ENCODE measurements at places on chromosomes 5 and 9.
A peak's percentile ranks its signal among the peaks of the same experiment; 100 is the strongest.

DNA sequence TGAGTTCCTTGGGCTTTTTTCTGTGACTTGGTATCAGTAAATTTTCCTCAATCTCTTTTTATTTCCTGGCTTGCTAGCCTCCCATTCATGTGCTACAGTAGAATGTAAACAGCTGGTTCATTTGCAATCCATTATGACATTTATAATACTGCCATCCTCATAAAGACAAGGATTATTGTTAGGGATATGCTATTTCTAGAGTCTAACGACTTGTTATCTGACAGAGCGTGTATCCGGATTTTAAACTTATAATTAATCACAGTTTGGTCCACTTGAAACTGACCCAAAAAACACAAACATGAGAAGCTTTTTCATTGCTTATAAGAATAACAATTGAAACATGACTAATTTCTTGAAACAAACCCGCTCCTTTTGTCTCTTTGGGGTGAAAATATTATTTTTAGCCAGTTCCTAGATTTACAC is 585.8 kb downstream of the TLE4 start:
- no peak for DNase-seq

DNA sequence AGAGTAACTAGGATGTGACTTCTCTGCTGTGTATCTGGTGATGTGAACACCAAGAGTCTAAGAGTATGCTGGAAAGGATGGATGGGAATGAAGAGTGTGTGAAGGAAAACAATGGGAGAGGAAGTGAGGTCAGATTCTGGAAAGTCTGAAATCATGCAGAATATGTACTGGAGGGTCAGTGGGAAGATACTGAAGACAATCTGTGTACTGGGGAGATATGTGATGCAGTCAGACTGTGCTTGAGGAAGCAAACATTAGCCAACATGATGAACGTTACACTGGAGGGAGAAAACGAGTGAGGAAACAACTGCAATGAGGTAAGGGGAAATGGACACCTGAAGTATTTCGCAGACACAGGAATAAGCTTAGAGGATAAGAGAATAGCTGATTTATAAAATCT is 105.7 kb downstream of the NR3C1 start:
- no peak for DNase-seq

DNA sequence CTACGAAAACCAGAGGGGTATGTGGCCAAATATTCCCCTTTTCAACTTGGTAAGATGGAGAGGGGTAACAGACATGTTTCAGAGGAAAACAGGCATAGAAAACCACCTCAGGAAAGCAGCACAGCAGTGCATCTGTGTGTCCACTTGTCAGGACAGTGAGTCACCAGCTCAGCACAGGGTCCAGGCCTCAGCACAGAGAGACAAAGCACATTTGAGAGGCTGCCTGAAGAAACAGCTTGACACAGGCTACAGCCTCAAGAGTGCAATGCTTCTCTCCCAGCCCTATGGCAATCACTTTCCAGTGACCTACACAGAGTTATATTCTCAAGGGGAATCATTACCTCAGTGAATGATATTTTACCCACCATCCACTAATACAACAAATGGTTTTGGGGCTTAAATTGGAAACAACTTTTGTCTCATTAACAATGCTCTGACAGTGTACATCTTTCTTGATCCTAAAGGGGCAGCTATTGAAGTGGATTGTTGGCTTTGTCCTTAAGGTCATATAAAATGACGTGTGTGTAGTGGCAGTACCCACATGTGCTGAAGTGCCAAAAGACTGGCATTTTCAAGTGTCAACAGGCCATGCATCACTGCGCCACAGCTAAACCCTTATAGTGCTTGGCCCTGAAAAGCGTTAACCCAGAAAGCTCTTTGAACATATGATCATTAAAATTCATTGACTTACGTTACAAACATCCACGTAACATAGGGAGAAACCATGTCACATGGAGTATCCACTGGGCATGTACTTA is 46.4 kb downstream of the ERMP1 start:
- no peak for DNase-seq

DNA sequence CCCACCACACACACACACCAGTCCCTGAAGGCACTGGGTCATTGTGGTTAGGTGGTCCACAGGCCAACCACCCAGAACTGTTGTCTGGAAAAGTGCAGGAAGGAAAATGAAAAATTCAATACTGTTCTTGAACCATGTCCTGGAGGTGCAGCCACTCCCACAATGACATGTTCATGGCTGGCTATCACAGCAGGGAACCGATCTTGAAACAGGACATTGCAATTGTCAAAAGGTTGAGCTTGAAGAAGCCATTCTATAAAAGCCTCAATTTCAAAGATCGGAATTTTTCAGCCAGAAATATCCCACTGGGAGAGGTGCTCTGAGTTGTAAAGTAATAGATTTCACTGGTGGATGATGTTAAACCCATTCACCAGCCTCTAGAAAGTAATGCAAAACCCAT is 218.2 kb downstream of the GNA14 start:
- DNase-seq, result no peak

- no peak for DNase-seq
These were observed 282.1 kb downstream of the NFIB start for GRCh38 chr9:14031810-14032209.

DNA sequence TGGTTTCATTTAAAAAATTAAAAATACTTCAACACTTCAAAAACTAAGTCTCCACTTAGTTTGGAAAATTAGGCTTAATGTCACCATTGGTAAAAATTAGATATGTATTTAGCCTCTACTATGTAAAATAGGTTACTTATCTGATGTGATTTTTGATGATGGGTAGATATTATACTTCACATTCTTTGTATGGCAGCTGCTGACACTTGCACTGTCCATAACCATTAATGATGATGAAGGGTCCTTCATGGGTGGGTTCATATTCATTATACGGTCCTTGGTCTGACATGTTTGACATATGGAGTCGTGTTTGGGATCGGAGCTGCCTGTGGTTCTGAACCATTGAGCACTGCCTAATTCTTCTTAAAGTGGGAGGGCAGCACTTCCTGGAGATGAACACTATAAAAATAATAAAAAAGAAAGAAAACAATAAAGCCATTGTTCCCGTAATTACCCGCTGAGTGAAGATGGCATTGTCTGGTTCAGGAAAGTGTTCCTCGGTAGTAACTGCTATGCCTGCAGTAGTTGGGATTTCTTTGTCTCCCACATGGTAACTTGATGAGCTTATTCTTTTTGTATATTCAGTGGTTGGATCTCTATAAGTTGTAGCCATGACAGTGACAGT is 2.2 kb downstream of the LRRTM2 start:
- no peak for DNase-seq

DNA sequence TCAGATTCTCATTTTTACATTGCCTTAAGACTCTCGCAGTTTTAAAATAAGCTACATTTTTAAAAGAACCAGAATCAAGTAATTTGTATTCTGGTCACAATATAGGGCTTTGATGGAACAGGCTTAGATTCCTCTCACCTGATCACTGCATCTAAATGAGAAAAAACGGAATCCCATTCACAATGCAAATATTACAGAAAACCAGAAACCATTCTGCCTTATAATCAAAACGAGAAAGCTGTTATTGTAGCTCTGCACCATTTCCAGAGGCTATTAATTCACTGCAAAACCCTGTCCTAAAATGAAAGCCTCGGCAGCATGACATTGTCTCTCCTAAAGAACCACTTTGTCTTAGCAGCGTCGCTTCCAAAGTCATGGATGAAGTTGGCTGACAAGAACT is 116.1 kb upstream of the ZNF366 start:
- DNase-seq, result no peak

- DNase-seq, result peak; percentile 47
These were observed 4.2 kb downstream of the ADAM19 start for GRCh38 chr5:157571357-157571827.

GRCh38 chr5:104913841-104914281 is 1351.3 kb upstream of the NUDT12 start:
- DNase-seq, result no peak

DNA sequence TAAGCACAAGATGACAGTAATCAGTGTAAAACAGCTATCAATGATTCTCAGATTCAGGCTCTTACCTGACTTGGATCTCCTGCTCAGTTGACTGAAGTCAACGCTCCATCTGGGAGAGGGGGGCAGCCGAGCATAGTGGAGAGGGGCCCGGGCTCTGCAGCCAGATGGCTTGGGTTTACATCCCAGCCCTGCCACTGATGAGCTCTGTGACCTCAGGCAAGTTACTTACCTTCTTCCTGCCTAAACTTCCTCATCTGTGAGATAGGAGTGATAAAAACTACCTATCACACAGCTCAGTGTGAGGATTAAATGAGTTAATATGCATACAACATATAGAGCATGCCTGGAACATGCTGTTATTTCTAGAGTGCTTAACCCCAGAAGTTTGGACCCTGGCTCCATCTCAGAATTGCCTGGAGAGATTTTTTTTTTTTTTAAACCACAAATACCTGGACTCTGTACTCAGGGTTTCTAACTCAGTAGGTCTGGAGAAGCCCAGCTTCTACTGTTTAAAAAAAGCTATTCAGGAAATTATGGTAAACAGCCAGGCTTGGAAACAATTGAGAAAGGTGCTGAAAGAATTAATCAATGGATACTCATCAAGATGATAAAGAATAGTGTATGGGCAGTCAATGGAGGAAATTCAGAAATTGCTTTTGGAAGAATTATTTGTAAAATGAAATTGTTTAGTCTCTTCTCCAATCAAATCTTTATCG is 72.2 kb downstream of the ANKRD55 start:
- no peak for DNase-seq

DNA sequence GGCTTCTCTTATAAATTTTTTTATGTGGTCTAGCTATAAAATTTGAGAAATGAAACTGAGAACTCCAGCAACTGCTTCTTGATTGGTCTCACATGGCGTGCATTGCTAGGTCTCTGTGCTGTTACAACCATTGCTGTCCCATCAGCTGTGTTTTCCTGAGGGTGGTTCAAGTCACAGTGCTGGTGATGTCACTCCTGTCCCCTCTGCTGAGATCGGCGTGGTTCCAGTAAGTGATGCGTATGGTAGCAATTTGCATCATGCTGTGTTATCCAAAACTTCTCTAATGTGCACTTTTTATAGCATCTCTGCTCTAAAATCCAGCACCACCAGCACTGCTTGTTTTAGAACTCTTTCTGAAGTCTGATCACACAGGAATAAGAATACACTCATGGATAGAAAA is 112.6 kb upstream of the ZNF608 start:
- no peak for DNase-seq

DNA sequence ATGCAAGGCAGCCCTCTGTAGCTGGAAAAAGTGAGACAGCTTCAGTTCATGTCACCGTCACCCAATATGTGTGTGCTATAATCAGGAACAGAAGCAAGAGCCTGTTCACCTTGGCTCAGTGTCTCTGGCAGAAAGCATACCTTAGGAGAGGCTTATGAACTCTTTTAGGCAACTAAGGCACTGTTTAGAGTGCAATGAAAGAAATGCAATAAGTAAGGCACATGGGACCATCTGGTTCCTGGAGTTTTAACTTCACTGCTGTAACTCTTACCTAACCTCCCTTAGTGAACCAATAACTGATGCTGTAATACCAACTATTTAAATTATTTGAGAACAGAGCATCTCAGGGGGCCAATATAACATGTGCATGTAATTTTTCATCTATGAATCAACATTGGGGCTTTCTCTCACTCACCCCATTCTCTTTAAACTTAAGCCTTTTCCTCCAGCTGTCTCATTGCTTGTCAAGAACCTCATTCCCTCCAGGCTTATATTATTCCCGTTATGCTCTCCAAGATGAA is 32.4 kb downstream of the C9 start:
- no peak for DNase-seq

- DNase-seq, result no peak
These were observed 412.0 kb downstream of the ACTL7B start for GRCh38 chr9:108443741-108444140.

DNA sequence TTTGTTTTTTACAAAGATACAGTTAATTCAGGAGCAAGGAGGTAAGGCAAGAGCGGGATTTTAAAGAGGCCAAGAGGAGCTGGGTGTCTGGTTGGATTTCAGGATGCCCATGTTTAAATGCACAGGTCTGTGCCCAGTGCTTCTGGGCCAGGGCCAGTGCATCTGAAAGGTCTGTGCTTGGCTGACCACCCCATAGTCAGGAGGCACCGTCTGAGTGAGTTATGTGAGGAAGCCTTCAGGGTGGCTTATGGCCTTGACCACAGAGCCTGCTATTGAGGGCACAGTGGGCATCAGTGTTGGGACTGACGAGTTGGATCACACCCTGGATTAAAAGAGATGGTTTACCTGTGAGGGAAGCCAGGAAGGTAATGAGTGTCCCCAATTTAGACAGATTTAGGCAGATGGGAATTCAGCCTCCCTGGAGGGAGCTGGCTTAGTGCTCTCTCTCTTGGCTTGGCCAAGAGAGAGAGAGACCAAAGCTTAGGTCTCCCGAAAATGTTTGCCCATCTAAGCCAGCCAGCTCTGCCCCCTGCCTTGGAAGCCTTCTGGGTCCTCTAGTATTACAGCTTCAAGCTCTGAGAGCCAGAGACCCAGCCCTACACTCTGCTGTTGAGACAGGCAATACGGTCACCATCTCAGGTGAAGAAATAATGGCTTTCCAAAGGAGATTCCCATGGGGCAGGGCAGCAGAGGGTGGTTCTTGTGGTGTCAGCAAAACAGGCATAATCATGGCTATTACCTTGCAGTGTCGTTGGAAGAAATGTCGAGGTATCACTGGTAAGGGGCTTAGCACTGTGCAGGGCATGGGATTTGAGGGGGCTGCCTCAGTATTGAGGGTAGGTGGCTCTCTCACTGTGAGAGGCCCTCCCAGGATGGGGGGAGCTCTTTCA is 68.6 kb downstream of the RGS3 start:
- DNase-seq, result no peak

DNA sequence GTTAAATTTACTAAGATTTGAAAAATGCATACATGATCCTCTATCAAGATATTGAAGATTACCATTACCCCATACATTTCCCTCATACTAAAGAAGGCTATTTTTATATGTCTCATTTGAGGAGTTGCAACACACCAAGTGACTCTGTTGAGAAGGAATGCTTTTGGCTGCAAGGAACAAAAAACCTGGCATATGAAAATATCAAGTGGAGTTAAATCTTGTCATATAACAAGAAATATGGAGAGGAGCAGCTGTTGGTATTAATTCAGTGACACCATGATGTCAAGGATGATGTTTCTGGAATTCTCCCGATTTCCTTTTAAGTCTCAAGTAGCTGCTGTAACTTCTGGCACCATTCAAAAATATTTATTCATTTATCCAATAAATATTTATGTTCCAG is 193.8 kb downstream of the CSNK1G3 start:
- no peak for DNase-seq
